ENCODE measurements at places on chromosomes 3 and 15.

DNA sequence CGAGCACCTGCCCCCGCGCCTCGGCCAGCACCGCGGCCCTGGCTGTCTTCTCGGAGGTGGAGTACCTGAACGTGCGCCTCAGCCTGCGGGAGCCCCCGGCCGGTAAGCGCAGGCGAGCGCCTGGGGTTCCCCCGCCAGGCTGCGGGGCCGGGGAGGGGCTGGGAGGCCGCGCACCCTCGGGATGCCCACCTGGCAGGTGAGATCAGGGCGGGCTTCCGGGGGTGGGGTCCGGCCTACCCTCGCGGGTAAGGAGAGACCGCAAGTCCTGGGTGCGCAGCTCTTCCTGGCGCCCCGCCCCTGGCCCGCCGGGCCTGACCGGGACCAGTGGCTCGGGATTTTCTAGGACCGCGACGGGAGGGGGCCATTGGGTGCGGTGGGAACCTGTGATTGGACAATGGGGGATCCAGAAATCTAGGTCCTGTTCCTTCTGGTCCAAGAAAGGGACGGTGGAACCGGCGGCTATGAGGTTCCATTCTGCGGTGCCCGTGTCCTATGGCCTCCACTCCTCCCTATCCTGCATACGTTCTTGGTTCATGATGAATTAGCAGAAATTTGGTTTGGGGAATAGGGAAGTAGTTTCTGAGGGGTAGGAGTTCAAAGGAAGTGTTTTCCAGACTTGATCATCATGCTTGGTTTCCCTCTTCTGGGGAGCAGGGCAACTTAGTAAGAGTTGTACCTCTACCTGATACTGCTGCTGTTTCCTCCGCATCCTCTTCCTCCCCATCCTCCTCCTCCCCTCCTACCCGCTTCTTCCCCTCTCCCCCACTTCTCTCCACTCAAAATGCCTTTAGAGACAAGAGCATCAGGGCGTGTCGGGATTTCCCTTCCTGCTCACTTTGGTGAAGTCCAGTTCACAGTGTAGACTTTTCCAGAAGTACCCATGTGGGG lies 808 bp downstream of the ARRDC4 start:
- peak; percentile 10 for DNase-seq

DNA sequence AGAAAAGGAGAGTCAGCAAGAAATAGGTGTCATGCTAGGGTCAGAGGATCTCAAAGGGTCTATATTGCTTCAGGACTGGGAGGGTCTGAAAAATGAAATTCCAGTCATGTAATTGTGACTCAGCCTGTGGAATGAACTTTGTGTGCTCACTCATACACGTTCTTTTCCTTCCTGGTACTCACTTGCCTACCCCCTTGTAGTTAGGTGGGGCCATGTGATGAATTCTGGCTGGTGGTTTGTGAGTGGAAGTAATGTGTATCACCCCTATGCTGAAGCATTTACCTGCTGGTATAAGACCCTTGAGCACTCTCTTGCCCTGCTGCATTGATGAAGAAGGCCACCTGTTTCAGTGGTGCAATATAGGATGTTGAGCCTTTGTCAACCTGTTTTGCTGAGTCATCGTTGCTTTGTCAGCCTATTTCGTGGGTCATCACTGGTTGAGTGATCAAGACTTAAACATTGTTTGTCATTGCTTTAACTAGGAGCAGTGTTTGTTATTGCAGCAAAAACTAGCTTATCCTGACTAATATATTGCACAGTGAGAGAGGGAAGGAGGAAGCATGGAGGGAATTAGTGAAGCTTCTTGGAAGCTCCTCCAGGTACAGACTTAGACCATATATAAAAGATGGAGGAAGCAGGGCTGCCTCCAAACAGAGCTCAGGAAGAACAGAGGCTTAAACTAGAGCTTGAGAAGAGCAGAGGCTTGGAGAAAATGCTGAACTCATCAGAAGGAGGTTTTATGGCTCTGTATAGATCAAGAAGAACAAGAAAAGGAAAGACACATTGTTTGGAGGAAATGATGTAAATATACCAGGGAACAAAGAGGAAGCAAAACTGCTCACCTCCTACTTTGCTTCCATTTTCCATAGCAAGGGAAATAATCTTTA lies 28.9 kb downstream of the TLNRD1 start:
- DNase-seq: no peak

DNA sequence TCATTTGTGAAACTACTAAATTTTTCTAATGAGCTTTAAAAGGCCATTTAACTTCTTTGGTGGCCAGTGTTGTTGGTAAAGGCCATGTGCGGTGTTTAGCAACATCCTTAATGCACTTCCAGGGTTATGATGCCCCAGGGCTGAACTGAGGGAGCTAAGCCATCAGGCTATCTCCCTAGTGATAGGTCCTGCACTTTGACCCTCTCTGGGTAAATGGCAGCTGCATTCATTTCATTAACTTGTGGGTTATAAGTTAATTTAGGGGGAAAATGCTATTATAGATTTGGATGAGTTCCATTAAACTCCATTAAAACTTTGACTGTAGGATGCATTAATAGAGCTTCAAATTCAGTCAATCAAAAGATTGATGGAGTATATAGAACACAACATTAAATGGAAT lies 366.7 kb upstream of the ZNF717 start:
- DNase-seq: no peak

DNA sequence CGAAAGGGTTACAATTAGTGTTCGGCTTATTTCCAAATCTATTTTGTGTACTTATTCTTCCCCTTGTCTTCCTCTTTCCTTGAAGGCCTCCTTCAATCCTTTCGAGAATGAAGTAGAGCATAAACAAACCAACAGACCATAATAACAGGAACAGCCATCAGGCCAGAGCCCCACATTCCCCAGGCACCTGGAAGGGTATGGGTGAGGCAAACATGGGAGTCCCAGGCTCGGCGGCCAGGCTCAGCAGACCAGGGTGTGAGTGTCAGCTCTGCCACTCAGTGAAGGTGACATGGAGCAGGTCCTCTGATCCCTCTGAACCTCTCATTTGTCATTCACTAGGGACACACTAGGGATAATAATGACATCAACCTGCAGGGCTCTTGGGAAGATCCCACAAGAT lies 13.8 kb downstream of the ALS2CL start:
- no peak for DNase-seq

GRCh38 chr3:173548261-173548660 lies 150.7 kb downstream of the NLGN1 start:
- DNase-seq: no peak

GRCh38 chr3:20736287-20736852 lies 550.4 kb upstream of the SGO1 start:
- no peak for DNase-seq

GRCh38 chr3:9744162-9744561 lies 5.6 kb upstream of the OGG1 start:
- no peak for DNase-seq

DNA sequence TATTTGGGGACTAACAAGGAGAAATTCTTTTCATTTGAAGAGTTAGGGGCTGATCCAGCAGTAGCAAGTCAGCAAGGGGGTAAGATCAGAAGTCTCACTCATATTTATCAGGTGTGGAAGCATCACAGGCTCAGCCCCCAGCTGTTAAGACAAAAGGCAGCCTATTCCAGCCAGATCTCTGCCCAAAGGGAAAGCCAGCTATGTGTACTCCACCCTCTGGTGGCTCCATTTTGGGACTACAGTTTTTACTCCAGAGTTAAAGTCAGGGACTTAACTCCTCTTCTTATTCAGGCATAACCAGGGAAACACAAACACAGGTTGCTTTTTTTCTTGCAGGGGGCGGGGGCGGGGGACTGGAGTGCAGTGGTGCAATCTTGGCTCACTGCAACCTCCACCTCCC lies 19.2 kb downstream of the UBP1 start:
- DNase-seq: no peak

- no peak for DNase-seq
Observed at GRCh38 chr15:73882761-73883419, 9.5 kb downstream of the TBC1D21 start.

DNA sequence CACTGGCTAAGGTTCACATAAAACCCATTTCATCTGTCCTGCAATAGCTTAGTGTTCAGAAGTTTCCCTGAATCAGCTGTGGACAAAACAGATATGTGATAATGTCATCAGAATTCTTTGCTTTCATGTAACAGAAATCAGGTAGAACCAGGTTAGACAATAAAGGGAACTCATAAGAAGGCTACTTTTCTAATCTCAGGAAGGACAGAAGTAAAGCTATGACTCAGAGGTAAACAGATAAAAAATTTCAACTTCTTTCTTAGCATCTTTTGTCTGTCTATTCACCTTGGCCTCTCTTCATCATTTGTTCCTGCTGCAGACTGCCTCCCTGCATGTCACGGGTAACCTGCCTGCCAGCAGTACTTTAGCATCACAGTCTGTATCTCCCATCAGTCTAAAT lies 643.1 kb downstream of the MECOM start:
- no peak for DNase-seq

DNA sequence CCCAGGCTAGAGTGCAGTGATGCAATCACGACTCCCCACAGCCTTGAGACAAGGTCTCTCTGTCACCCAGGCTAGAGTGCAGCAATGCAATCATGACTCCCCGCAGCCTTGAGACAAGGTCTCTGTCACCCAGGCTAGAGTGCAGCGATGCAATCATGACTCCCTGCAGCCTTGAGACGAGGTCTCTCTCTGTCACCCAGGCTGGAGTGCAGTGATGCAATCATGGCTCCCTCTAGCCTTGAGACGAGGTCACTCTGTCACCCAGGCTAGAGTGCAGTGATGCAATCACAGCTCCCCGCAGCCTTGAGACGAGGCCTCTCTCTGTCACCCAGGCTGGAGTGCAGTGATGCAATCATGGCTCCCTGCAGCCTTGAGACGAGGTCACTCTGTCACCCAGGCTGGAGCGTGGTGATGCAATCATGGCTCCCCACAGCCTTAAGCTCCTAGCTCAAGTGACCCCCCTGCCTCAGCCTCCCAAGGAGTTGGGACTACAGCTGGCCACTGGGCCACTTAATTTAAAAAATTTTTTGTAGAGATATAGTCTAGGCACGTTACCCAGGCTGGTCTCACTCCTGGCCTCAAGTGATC lies 26.1 kb downstream of the TFRC start:
- DNase-seq: peak; percentile 79

DNA sequence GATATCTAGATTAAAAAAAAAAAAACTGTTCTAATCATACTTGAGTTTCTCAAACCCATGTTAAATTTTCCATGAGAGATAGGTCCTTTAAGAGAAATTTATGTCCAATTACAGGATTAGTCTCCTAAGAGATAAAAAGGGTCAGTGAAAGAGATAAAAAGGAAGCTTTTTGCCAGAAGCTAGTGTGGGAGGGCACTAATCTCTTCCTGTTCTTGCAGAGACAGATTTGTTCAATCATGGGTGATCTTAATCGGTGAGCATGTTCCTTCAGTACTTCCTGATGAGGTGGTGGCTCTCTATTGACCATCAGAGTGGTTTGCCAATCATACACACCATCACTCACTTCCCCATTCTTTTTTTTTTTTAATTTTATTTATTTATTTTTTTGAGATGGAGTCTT lies 16.9 kb upstream of the LPP start:
- peak; percentile 83 for DNase-seq

DNA sequence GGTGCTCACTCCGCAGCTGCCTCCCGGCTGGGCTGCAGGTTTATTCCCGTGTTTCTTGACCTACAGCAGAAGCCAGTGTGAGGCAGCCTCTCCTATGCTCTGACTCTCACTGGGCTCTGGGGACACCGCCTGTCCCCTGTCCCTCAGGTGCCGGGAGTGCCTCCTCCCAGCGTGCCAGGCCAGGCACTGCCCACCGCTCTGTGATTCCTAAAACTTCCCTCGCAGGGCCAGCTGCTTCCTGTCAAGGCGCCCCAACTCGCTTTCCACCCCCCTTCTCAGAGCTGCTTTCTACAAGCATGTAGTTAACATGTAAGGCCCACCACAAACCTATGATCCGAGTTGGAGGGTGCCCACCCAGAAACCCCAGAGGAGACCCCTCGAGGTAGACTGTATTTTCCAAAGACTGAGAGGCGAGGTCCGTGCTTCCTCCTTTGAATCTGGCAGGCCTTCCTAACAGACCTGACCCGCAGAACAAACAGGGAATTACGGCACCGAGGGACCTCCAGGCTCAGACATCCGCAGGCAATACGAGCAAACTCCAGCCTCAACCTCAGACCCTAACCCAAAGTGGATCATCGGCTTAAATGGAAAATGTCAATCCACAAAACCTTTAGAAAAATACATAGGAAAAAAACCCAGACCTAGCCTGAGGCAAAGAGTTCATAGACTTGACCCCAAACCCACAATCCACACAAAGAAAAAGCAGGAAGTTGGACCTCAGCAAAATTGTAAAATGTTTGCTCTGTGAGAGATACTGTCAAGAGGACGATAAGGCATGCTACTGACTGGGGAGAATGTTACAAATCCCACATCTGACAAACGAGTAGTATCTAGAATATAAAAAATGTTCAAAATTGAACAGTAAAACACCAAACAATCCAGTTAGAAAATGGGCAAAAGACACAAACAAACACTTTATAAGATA lies 121.3 kb upstream of the IQSEC1 start:
- no peak for DNase-seq

DNA sequence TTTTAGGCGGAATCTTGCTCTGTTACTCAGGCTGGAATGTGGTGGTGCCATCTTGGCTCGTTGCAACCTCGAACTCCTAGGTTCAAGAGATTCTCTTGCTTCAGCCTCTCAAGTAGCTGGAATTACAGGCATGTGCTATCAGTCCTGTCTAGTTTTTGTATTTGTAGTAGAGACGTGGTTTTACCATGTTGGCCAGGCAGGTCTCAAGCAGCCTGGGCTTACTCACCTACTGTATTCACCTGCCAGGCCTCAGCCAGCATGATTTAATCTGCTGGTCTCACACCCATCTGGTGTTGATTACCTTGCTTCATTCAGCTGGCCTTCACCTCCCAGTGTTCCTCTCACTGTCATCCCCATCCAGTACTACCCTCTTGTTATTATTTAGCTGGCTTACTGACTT lies 102.0 kb downstream of the IL12A start:
- DNase-seq: no peak

DNA sequence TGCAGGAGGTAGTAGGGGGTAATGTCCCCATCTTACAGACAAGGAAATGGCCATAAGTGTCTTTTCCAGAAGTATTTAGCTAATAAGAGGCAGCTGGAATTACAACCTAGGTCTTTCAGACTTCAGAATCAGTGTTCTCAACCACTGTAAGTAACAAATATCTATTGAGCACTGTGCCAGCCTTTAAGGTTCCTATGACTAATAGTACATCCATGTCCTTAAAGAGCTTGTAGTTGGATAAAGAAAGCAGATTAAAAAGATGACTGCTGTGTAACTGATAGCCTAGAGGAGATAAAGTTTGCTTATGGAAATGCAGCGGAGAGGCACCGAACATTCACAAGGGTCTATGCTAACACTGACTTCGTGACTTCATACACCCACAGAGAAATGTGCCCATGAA lies 136.0 kb downstream of the KCNMB2 start:
- DNase-seq: no peak

DNA sequence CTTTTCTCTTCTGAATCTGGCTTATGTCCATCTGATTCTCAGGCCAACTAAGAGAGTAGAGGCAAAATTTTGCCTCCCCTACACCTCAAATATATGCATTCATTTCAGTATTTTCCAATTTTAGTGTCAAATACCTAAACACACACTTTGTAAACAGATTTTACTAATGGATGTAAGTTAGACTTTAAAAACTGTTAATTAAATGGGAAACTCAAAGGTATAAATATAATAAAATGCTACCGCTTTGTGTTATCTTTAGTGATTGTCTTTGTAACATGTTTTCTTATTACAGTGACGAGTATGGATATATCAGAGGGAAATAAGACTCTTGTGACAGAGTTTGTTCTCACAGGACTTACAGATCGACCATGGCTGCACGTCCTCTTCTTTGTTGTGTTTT lies at the start of gene OR5AC2:
OR5AC2 (plus strand) TSS at position 301 of the 400 bp plus-strand sequence; CDS start at position 301, 0 bp downstream.
- DNase-seq: no peak

GRCh38 chr3:142272200-142272891 lies 47.0 kb upstream of the GK5 start:
- no peak for DNase-seq

GRCh38 chr15:39511000-39511915 lies 69.6 kb upstream of the THBS1 start:
- no peak for DNase-seq

- no peak for DNase-seq
Observed at GRCh38 chr3:46670891-46671427, 22.5 kb downstream of the ALS2CL start.
